ENCODE measurements at places on chromosomes 3 and 15.
A peak's percentile ranks its signal among the peaks of the same experiment; 100 is the strongest.

GRCh38 chr15:51099185-51099584 is 4.5 kb upstream of the TNFAIP8L3 start:
- DNase-seq: no peak

- DNase-seq: no peak
Observed at GRCh38 chr15:50046867-50047266, 72.2 kb downstream of the ATP8B4 start.

DNA sequence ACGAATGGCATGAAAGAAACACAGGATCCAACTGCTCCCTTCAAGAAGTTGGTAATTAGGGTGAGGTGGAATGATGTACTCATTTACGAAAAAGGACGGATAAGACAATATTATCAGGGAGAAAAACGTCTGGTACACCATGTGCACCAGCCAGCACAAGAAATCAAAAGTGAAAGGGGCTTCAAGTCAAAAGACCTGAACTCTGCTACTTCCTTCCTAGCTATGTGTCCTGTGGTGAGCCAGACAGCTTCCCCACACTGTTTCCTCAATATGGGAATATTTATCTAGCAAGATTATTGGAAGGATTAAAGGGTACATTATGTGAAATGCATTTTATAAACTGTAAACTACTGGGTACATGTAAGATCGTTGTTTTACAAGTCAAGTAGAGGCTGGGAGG is 33.9 kb downstream of the RAB27A start:
- DNase-seq: no peak

DNA sequence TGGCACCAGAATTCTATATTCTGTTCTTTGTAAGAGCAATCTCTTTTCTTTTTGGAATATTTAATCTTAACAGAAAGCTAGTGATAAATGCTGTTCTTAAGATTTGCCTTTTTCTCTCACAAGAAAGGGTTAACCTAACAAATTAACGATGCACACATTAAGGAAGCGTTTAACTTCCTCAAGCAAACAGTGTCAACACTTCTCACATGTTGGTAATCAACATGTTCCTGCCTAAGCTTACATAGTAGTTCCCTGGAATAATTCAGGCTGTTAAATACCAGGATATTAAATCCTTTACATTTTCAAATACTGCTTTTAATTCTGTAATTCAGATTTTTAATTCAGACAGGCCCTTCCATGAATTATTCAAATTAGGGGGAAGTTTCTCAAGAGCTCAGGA is 67.4 kb upstream of the RPL35A start:
- no peak for DNase-seq

DNA sequence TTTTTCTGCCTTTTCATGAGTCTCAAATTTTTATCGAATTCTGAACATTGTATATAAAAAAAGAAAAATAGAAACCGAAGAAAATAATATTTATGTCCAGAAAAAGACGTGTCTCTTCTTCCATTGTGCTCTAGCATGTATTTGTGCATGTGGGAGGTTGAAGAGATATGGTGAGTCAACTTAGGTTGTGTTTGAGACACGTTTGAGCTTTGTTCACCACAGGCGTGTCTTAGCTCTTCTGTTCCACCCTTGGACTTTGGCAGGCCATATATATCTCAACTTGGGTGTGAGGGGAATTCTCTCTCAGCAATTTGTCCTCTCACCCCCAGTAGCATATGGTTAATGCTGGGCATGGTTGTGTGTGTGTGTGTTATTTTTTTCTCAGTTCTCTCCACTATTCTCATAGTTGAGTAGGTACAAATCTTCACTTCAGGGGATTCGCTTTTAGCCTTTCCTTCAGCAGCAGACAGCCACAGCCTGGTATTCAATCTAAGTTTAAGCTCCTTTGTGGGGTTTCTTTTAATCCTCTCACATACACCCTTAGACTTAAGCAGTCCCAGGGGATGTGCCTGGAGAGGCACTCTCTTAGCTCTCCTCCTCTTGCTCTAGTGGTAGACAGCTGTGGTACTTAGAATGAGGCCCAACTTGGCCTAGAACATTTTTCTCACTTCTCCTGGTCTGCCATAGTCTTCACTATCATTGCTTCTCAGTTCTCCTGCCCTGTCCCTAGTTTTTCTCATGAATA is 286.5 kb upstream of the RBMS3 start:
- DNase-seq: no peak

GRCh38 chr3:135237371-135238143 is 442.5 kb downstream of the EPHB1 start:
- no peak for DNase-seq

GRCh38 chr3:188941103-188941502 is 230.7 kb upstream of the TPRG1 start:
- no peak for DNase-seq

- DNase-seq: no peak
Observed at GRCh38 chr3:139434764-139435307, 41.5 kb downstream of the RBP2 start.

DNA sequence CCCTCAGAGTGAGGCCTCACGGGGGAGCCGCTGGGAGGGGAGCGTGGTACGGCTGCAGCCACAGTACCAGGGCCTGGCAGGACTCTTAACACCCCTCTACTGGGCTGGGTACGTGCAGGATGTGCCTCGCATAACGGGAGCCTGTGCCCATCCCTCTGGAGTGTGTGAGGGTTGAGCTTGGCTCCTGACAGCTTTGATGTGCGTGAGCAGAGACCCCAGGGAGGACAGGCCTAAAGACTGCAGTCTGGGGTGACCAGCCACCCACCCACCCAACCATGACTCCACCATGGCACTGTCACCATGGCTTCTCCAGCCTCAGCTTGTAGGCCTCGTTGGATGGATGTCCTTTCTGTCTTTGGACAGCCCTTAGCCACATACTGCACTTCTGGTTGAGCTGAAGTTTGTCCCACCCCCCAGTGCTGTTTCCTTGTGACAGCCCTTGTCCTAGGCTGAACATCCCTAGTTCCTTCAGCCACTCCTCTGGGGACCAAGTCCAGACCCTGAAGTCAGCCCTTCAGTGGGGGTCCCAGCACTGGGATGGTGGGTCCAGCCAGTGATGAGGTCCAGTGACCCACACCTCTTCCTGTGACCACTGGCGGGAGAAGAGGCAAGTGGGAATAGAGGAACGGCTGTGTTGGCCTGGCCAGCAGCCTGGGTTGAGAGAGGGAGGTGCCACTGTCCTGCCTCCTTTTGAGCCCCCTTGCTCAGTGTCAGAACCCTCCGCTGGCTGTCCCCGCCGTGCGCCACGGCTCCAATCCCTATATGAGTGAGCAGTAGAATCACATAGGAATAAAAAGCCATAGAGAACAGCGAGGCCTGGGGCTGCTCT is 6.1 kb downstream of the GLYCTK start:
- no peak for DNase-seq

GRCh38 chr3:45657853-45658252 is 31.3 kb upstream of the SACM1L start:
- no peak for DNase-seq

- DNase-seq: no peak
Observed at GRCh38 chr3:128178782-128179483, 25.7 kb downstream of the EEFSEC start.

DNA sequence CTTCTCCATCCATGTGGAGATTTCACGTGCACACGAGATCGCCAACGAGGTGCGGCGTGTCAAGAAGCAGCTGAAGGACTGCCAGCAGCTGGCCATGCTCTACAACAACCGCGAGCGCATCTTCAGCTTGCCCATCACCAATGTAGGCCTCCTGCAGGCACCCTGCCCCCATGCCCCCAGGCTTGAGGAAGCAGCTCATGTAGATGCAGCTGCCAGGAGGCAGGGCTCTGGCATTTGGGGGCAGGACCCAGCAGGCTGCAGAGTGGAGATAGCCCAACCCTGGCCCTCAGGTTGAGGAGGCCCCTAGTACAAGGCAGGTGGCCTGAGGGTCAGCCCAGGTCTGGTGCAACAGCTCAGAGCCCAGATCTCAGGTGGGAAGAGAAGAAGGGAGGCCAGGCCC is 36.4 kb downstream of the DNAH1 start:
- DNase-seq: no peak

GRCh38 chr3:126998728-126999127 is 15.8 kb downstream of the PLXNA1 start:
- no peak for DNase-seq

DNA sequence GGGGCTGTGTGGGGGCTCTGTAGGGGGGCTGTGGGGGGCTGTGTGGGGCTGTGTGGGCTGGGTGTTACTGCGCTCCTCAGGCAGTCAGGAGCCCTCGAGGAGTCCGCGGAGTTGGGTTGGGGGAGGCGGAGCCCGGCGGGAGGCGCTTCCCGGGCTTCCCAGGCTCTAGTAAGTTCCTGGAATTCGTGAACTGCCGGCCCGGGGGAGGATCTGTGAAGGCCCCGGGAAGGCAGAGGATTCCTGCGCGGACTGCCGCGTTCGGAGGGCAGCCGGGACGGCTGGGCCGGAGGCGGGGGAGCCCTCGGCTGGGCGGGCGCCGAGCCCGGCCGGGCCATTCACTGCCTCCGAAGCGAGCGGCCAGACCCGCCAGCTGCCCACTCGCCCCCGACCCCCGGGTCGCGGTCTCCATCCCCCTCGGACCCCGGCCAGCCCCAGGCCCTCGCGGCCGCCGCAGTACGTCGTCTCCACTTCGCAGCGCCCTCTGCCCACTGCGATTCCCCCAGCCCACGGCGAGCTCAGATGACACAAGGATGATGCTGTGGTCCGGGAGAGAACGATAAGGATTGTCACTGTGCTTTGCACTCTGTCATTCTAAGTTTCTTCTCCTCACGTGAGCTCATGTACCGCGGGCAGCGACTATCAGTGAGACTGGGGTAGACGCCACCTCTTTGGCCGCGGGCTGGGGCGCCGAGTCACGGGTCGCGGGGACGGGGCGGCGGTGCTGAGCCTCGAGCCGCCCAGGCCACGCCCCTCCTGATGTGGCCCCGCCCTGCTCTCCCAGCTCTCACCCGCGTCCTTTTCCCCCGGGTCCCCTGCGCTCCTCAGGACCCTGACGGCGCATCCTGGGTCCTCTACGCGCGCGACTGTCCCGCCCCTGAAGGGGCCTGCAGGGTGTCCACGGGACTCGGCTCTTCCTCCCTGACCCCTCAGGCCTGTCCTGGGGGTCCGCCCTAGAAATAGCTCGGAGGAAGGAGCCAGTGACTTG is 65.3 kb downstream of the KLF13 start:
- peak; percentile 40 for DNase-seq

DNA sequence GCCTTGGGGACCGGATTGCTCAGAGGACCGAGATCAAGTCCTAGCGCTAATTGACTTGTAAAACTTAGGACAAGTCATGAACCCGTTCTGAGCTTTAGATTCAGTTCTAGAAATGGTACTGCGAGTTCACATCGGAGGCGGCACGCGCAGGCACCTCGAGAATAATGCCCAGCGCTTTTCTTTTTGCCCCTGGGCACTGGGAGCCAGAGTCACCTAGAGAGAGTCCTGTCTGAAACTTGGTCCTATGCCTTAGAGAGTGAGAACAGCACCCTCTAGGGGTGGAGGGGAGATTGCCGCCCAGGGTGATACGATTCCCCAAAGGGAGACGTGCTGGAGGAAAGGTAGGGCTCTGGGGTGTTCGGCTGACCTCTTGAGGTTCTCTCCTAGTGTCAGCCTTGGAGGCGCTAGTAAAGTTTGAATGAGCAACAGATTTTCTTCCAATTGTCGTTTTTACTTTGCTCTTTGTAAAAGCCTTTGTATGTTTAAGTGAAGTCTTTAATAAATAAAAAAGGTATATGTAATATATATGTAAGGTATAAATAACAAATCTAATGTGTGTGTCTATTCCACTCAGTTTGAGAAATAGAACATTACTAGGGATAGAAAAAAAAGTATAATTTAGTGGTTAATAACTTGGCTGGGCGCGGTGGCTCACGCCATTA is 826 bp downstream of the EEF1AKMT4 start:
- DNase-seq: peak; percentile 72

DNA sequence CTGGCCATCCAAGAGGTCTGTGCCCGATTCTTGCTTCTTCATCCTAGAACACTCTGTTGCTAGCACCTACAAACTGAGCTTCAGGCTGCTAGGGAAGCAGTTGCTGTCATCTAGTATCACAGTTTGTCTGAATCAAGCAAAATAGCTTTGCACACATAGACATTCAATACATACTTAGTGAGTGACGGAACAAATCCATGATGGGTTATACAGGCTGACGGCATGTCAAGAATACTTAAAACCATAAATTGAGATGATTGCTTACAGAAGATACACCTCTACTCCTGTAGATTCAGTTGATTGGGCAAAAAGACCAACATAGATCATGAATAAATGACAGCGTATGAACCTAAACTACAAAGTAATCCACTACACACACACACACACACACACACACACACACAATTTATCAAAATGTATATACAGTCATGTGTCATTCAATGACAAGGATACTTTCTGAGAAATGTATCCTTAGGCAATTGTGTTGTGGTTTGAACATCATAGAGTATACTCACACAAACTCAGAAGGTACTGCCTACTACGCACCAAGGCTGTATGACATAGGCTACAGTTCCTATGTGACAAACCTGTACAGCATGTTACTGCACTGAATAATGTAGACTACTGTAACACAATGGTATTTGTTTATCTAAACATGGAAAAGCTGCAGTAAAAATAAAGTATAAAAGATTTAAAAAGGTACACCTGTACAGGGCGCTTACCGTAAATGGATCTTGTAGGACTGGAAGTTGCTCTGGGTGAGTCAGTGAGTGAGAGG is 14.4 kb upstream of the HEG1 start:
- DNase-seq: no peak

DNA sequence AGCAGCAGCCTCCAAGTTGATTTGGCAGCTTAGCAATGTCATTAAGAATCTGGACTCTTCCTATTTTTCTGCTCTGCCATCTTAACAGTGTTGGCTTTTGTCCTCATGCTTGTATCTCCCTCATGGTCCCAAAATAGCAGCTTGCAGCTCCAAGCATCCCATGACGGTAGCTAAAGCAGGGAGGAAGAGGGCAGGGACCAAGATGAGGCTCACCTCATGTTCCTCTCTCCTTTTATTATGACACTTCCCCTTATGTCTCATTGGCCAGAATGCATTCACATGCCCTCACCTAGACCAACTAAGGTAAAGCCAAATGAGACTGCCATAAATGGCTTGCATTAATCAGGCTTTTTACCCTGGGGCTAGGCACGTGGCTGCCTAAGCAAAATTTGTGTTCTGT is 382.4 kb downstream of the SHQ1 start:
- no peak for DNase-seq

DNA sequence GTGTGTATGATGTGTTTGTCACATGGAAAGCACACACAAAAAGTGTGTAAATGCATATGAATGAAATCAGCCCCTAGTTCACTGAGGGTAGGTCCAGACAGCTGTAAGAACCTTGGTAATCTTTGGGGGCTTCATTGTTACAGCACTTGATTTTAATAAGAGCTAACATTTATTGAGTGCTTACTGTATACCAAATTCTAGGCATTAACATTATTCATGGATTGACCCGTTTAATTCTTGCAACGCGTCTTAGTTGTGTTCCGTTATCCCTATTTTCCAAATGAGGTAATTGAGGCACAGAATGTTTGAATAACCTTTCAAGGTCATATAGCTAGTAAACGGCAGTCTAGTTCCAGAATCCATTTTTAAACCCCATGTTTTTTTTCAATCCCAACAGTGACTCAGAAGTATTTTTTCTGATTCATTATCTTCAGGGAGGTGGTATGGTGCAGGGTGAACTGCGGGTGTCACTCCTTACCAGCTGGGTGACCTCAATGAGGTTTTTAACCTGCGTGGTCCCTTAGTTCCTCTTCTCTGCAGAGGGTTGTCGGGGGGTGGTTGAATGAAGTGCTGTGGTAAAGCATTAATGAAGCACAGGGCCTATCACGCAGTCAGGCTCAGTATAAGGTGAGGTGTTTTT is 14.2 kb downstream of the RAB8B start:
- DNase-seq: no peak

- DNase-seq: no peak
Observed at GRCh38 chr3:168383573-168383972, 287.8 kb upstream of the GOLIM4 start.

Data from activated CD8-positive, alpha-beta memory T cell treated with anti-CD3 and anti-CD28 coated beads for 1 hour (primary cell).